Tibial nerve (tissue), 4 donors: ENCODE measurements at places on chromosomes 6 and 20. TPM values are rescaled to one million over a fixed set of nuclear protein-coding genes. Genes with fewer than 3 reads are reported as not detected.

- DNase-seq, result no peak
Measured at GRCh38 chr6:125486881-125487280, 185.1 kb upstream of the HDDC2 start.

- no peak for DNase-seq
Measured at GRCh38 chr20:2401527-2401926, 20.8 kb downstream of the TGM6 start.

GRCh38 chr6:9057937-9058336 is 622.6 kb upstream of the SLC35B3 start:
- no peak for DNase-seq

- no peak for DNase-seq
Measured at GRCh38 chr20:34211591-34211990, 29.6 kb upstream of the ASIP start.

DNA sequence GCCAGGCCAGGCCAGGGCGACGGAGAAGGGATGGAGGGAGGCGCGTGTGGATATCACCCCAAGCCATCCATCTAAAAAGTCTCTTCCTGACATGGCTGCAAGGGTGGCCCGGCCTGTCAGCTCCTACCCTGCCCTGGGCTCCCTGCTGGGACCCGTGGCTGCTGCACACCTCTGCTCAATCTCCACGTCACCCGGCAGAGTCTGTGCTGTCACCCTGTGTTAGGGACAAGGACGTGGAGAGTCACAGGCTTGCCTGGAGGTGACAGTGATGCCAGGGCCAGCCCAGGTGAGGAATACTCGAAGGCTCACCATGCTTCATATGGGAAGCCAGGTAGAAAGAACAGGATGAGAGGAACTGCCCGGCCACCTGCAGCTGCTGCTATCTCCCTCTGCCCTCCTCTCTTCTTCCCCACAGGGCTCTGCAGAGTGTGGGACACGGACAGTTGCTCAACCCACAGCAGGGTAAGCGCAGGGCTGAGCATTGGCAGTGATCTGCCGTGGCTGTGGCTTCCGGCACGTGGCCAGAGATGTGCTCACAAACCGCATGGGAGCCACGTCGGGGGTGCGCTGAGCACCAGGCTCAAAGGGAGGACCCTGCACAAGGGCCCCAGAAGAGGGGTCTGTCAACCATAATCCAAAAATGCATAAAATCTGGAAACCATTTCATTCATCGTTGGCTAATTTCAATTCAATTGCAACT is 214.3 kb downstream of the DLL1 start:
- DNase-seq, result no peak

DNA sequence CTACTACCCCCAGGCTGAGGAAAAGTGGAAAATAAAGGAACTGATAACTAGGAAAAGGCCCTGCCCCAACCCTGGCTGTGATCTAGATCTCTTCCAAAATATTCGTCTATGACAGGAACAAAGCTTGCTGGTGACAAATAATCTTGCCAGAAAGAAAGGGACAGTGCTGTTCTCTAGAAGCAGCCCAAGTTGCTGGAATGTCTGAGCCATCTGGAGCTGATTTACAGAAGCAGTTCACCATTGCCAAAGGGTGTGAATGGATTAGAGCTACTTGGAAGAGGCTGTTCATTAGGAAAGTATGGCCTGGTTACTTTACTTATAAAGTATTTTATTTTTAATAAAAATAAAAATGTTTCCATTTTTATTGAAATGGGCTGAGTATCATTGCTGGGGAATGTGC is 146.3 kb downstream of the EPM2A start:
- DNase-seq, result no peak

- no peak for DNase-seq
Measured at GRCh38 chr6:70593118-70593486, 26.4 kb downstream of the SDHAF4 start.

DNA sequence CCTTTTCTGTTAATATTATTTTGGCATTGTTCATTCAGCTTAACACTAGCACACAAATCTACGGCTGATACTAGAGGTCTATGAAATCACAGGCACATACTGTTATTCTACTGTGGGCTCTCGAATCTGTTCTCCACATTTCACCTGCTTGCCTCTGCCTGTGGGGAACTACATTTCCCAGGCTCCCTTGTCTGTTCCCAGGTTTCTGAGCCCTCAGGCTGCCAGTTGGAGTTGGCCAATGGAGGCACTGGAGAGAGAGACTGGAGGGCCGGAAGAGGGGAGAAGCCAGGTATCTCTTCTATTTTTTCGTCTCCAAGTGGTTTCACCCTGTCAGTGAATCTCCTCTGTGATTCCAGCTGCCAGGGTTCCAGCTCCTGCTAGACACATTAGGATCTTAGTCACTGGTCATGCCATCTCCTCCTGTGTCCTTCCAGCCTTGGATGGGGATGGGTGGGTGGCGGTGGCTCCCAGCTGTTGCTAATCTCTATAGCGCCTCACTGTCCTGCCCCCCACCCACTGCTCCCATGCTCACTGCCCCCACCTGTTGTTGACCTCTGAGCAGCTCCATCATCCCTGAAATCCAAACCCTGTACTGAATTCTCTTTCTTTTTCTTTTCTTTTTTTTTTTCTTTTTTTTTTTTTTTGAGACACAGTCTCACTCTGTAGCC is 188.2 kb downstream of the LRFN2 start:
- DNase-seq, result no peak

DNA sequence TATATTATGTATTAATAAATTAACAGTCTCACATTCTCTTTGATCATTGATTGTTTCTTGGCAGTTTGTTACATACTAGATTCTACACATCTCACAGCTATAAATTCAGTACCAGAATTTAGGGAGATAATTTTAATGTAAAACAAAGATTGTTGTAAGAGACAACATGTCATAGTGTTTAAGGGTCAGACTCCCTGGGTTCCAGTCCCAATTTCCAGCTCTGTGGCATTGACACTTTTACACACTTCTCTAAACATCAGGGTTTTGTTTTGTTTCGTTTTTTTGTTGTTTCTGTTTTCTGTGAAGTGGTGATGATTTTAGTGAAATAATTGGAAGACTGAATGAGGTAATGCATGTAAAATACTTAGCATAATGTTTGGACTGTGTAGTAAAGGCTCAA is 19.9 kb downstream of the ADGRB3 start:
- no peak for DNase-seq

DNA sequence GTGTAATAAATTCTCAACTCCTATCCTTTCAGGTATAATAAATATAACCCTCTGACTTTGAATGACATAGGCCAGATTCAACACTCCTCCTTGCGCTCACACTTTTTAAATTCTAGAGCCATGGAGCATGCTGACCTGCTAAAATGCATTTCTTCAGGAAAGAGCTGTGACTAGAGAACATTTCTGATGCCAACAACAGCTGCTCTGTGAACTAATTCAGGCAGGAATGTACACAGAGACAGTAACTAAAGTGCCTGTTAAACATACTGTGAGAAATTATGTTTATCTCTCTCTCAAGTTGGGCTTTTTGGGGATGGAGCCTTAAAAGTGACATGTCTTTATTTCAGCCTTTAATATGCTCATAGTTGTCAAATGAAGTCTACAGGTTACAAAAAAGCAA is 8.3 kb downstream of the NHSL1 start:
- no peak for DNase-seq

DNA sequence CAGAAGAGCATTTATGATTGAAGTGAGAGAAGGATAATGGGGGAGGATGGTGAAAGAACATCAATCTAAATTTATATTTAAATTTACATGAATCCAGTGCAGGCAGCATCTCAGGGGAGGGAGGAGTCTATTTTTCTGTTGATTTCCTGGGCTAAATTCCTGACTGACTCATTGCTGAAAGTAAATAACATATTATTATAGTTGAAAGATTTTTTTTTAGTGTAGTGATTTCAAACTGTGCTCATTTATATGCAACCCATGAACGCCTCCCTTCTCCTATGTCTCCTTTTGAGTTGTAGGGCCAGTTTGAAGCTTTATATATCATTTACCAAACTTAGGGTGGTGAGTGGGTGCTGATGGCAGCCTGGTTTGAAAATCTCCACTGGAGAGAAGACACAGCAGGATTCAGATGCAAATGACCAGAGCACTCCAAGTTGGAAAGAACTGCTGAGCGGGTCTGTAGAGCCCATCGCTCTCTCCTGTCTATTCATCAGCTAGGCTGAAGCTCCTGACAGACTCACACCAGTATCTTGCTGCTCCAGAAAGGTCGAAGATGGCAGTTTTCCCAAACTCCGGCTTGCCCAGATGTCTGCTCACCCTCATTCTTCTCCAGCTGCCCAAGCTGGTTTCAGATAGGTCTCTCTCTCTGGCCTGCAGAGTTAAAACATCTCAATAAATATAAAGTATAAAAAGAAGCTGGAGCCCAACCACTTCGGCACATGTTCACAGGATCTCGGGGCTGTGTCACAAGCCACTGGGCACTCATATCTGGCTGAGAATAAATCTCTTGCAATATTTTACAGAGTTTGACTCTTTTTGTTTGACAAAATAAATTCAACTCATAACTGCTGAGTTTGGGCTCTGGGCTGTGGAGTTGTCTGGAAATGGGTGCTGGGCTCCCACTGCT is 18.3 kb downstream of the BTN2A1 start:
- no peak for DNase-seq

- DNase-seq, result no peak
Measured at GRCh38 chr6:90097356-90097755, 199.3 kb downstream of the BACH2 start.

DNA sequence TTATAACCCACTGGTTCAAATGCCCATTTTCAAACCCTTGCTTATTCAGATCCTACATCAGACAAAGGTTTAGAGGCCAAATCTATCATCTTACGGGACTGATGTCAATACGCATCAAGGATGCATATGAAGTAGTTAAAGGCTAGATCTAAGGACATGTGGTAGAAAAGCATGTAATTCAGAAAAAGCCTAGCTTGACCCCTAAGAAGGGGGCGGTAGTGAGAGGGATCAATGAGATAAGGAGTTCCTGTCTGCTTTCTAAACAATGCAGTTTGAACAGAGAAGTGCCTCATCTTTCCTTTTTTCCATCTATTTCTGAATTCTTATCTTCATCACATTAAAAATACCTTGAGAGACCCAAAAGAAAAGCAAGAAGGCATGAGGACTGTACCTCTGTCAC is 237.7 kb downstream of the ARHGAP18 start:
- no peak for DNase-seq

DNA sequence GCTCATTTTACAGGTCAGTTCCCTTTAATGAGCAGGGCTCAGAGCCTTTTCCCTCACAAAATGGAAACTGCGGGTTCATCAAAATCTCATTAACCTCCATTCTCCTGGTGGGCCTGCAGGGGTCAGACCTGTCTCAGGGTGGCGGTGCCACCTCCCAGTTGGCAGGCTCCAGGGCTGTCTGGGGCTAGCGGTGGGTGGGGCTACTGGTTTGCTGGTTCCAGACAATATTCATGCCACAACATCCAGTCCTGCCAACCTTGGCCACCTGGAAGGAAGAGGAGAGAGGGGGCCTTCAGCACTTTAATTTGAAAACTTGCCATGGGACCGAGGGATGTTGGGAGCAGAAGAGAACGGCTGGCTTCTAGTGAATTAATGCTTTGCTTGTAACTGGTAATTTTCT is 41.9 kb upstream of the CTNNBL1 start:
- no peak for DNase-seq

DNA sequence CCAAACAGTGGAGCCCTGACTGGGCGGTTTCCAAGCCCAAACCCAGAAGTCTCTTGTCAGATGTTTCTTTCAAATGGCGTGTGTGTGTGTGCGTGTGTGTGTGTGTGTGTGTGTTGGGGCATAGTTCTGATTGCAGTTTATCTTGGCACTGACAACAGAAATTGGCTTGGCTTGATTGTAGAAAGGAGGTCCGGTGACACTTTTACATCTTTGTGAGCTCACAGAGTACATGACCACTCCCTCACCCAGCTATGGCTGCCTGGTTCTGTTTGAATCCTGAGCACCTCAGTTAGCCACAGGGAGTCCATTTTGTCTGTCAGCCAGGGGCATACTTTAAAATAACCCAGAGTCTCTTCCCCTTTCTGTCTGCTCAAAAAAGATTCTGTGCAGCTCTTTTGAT is 276.3 kb downstream of the CD83 start:
- DNase-seq, result no peak

- DNase-seq, result no peak
Measured at GRCh38 chr6:72783666-72784065, 161.8 kb downstream of the KCNQ5 start.

- DNase-seq, result no peak
Measured at GRCh38 chr20:62758226-62758912, 37.9 kb upstream of the MRGBP start.

NT5E gene
- total RNA-seq, result 32.2 TPM

TRIM10 gene
- total RNA-seq, result not detected

TGM3 gene
- total RNA-seq, result not detected

DPPA5 gene
- not detected for total RNA-seq

SEL1L2 gene
- total RNA-seq, result not detected

SLC17A3 gene
- not detected for total RNA-seq

VGLL2 gene
- total RNA-seq, result not detected

VSTM2L gene
- total RNA-seq, result not detected

EPPIN gene
- total RNA-seq, result not detected

PI16 gene
- 70.2 TPM for total RNA-seq

HDDC2 gene
- total RNA-seq, result 76.6 TPM

SPEF1 gene
- total RNA-seq, result not detected

CAPN11 gene
- total RNA-seq, result 6.5 TPM

FNDC1 gene
- 6.3 TPM for total RNA-seq
